ENCODE measurements at places on chromosomes 13 and 19. TPM values are rescaled to one million over a fixed set of nuclear protein-coding genes. Genes with fewer than 3 reads are reported as not detected.

The KEAP1 gene
- 35.1 TPM for polyA plus RNA-seq

The ZNF723 gene
- polyA plus RNA-seq = not detected

The SHISA7 gene
- not detected for polyA plus RNA-seq

The DLEU7 gene
- polyA plus RNA-seq = 0.27 TPM

- no peaks in the 10 kb centered on the region for H3K27me3 ChIP-seq
- no peaks in the 10 kb centered on the region for H3K4me1 ChIP-seq
- H3K27ac ChIP-seq = no peak overlapping the region
- no peak for DNase-seq
- no peaks in the 10 kb centered on the region for H3K36me3 ChIP-seq
Measured at GRCh38 chr19:7769171-7769570, 6.1 kb downstream of the CLEC4M start.

DNA sequence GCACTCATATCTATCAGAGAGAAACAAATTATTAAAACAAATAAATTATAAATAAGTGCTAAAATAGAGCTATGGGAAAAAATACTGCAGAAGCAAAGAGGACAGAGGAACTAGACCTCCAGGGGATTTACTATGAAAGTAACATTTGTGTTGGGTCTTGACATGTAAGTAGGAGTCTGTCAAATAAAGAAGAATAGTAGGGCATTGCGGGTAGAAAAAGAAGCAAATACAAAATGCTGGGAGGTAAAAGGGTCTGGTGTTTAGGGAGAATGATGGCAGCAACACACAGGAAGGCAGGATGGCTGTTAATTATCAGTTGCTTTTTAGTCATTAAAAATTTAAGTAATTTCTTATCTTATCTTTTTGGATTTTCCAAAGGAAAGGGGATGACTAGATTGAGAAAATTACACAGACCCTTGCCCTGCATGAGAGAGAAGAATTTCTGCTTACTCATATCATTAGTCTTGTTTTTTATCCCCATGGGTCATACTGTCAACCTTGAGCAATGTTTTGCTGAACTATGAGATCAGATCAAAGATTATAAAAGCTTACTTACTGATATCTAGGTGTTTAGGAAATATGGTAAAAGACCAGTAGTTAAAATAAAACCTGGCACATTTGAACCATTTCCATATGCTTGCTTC, 472.7 kb downstream of the DIAPH3 start:
- peak; percentile 38 for DNase-seq
- no peak overlapping the region for H3K27ac ChIP-seq
- no peaks in the 10 kb centered on the region for H3K27me3 ChIP-seq
- H3K4me3 ChIP-seq = no peak overlapping the region
- no peaks in the 10 kb centered on the region for H3K36me3 ChIP-seq
- no peaks in the 10 kb centered on the region for H3K4me1 ChIP-seq

- H3K36me3 ChIP-seq = peaks cover 18% of the 10 kb centered on the region
- H3K27me3 ChIP-seq = no peaks in the 10 kb centered on the region
- DNase-seq = no peak
- H3K4me3 ChIP-seq = no peak overlapping the region
- peak overlapping the region; percentile 62 for H3K27ac ChIP-seq
- H3K4me1 ChIP-seq = no peaks in the 10 kb centered on the region
Measured at GRCh38 chr19:3057275-3057714, 5.0 kb downstream of the TLE5 start.

All from small intestine (tissue), 16 donors.